ENCODE measurements at places on chromosomes 16 and 17.

DNA sequence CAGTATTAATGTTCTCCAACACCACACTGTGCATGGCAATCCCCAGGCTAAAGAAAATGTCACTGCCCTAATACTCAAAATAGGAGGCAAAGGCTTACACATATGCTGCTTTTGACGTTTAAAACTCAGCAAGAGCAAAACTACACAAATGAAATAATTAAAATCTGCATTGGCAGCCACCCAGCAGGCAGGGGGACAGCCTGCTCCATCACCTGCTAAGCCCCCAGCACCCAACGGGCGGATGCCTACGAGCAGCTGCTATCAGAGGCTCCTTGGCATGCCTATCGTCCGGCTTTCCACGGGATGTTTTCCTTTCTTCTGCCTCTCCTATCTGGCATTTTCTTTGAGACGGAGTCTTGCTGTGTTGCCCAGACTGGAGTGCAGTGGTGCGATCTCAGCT lies 337.5 kb downstream of the SOX9 start:
- no peak for DNase-seq

DNA sequence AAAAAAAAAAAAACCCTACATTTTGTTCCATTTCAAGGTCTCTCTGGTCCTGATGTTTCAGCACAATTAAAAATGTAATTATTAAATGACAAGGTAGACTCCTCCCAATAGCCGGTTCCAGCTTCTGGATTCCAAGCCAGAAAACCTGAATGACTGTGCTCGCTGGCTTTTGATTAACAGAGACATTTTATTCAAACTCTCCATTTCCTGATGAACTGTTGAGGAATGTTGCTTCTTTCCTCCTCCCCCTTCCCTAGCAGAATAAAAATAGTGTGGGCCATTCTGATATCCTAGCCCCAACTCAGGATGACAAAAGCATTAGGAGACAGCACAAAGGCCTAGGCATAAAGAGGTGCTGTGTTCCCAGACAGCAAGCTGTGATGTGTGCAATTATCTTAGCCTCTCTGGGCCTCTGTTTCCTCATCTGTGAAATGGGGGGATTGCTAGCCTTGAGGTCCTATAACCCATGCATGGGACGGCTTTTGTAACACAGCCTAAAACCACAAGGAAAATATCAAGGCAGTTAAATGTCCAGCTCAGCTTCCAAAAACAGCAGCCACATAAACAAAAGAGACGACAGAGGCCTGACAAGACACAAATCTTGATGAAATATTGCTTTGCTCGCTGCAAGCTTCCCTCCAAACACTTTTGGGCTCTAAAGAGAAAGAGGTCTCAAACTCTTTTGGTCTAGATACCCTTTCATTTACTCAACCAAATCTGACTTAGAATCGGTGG lies 127.2 kb upstream of the RCVRN start:
- no peak for DNase-seq

DNA sequence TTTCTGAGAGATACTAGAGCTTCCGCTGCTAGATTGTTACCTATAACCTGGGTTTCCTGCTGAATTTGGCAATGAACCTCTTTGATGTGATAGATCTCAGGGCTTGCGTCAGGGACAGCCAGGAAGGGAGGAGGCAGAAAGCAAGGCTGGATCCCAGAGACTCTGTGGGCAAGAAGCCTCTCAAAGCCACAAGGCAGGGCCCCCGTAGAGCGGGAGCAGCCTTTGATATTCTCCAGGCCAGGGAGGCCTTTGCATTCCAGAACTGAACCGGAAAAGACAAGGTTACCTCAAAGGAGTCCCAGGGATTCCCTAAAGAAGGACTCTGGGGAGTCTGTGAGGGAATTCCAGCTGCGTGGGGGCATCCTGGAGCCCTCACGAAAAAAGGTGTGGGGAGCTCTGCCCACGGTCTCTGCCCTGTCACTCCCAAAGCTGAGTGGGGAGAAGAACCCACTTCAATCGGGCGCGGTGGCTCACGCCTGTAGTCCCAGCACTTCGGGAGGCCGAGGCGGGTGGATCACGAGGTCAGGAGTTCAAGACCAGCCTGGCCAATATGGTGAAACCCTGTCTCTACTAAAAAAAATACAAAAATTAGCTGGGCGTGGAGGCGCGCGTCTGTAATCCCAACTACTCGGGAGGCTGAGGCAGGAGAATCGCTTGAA lies 14.3 kb upstream of the SCIMP start:
- DNase-seq: no peak

DNA sequence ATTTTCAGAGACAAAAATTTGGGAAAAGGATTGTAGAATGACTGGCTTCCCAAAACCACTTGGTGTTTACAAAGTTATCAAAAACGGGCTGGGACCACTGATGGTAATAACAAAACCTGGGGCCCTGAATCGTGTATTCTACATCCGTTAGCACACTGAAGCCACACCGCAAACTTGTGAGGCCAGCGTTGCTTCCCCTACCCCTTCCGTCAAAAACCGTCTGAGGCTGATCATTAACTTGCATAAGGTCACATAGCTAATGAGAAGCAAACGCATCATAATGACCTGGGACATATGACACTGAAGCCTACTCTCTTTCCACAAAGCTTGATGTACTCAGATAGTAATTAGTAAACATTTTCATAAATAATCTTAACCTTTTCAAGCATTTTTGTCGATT lies 704.3 kb downstream of the MAF start:
- no peak for DNase-seq

- DNase-seq: no peak
Observed at GRCh38 chr16:3842994-3843393, 37.5 kb downstream of the CREBBP start.

- no peak for DNase-seq
Observed at GRCh38 chr17:31224366-31224765, 72.7 kb downstream of the OMG start.

- no peak for DNase-seq
Observed at GRCh38 chr17:48139944-48140343, 32.4 kb downstream of the SNX11 start.

DNA sequence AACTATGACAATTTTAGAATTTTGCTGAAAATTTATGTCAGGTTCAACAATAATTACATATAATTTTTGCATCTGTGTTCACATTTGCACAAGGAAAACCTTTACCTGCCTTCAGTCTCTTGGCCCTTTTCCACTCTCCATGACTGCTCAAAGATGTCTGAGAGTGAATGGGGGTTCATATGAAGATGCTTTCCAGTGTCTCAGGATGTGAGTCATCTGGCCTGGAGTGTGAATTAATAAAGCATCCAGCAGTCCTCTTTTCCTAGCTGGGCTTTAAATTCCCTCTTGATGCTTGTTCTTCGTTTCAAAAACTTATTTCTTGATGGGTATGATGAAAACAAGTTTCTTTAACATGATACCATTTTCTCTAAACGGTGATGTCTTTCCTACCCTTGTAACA lies 99.9 kb downstream of the CDK5R1 start:
- no peak for DNase-seq

DNA sequence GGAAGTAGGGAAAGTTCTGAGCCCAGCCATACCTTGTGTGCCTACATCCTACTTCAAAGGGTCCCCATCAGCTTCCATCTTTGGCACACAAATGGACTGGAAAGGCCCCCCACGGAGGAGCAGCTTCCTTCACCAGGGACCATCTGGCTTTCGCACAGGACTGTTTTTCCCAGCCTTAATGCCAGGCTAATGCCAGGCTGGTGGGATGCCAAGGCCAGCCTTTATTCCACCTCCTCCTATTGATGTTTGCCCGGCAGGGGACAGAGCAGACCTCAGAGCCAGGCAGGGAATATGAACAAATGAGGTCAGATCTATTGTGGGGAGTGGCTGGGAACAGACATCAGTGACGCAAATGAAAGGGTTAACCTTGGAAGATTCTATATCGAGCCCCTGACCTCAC lies 5.7 kb downstream of the GPR179 start:
- no peak for DNase-seq

DNA sequence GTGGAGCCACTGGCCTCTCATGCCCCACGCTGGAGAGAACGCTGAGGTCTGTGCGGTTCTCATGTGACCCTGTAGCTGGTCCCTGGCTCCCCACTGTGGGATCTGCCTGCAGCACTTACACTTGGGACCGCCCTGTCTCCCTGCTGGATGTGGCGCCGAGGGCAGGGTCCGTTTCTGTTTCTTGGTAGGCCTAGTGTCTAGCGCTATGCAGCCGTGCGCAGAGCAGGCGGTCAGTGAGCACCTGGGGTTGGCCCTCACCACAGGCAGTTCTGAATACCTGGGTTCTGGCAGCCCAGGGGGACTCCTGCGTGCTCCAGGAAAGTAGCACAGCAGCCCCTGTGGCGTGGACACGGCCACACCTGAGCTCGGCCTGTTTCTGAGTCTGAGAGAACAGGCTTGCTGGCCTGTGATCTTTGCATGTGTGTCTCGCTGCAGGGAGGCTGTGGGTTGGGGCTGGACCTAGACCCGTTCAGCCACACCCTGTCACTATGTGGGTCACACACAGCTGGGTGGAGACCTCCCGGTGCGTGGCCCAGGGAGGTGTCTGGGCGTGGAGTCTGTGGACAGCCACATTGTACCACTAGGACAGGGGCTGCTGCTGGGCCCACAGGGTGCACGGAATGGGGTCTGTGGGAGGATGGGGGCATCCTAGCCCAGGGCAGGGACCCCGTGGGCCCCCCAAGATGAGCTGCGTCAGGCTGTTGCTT lies 2.8 kb downstream of the CAPN15 start:
- no peak for DNase-seq

GRCh38 chr16:86085795-86086194 lies 186.8 kb downstream of the IRF8 start:
- DNase-seq: no peak

- no peak for DNase-seq
Observed at GRCh38 chr17:2911035-2911754, 115.0 kb downstream of the RAP1GAP2 start.

DNA sequence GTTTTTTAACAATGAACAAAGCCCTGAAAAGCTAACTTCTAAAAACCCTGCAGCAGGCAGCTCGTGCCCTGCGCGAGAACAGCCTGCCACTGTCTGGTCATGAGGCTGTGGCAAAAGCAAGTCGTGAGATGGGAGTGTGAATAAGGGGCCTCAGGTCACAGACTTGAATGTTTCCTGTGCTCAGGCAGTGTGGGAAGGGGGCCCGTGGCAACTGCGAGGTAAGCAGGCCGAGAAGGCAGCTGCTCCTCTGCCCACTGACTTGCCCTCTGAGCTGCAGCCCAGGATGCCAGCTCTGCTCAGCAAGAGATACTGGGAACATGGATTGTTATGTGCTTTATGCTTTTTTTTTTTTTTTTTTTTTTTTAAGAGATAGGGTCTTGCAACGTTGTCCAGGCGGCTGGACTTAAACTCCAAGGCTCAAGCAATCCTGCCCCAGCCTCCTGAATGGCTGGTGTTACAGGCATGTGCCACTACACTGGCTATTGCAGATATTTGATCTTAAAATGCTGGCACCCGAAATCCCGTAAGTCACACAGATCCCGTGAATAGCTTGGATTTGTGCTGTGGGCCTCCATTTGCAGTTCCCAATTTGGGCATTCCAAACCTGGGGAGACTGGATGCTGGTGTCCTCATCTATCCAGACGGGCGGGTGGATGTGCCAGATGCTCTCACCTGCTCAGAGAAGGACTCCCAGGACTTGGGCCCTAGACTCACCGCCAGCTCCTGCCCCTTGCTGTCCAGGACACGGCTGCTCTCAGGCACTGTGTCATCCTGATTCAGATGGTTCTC lies 44.0 kb downstream of the UBN1 start:
- DNase-seq: no peak

GRCh38 chr17:19286751-19287341 lies 49.7 kb downstream of the EPN2 start:
- DNase-seq: no peak

GRCh38 chr17:79212149-79213087 lies 137.8 kb downstream of the ENGASE start:
- no peak for DNase-seq

Measured in hematopoietic multipotent progenitor cell treated with erythropoietin and hydrocortisone succinate and interleukin-3 and kit ligand, for 17 days (in vitro differentiated cells).